Effector memory CD8-positive, alpha-beta T cell (primary cell): ENCODE measurements at places on chromosomes 6 and 20.

- no peak for DNase-seq
These were observed 64.3 kb downstream of the FAM83B start for GRCh38 chr6:54910921-54911320.

GRCh38 chr6:142481466-142481865 lies 179.7 kb downstream of the ADGRG6 start:
- DNase-seq, result no peak

- DNase-seq, result no peak
These were observed 151.5 kb downstream of the PRL start for GRCh38 chr6:22145376-22145775.

DNA sequence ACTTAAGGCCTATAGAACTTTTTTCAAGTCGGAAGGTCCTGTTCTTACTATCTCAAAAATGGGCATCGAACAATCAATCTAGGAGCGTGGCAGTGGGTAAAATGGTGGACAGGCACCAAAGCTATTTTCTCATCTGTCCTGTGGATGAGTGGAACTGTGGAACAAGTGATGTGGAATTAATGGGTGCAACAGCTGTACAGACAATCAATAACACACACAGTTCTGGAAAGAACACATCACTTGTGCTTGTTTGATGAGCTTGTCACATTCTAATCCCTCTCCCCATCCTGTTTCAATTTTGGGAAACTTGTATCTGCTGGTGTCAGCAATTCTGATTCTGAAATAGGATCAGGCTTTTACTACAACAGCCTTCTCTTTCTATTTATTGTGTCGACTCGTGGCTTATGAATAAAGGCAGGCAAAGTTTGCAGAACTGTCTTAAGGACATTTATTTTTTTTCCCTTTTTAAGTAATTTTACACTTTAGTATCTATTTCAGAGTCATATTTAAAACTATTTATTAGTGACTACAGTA lies 11.5 kb downstream of the RBM24 start:
- DNase-seq, result no peak

- no peak for DNase-seq
These were observed 38.3 kb downstream of the METTL24 start for GRCh38 chr6:110319843-110320242.

DNA sequence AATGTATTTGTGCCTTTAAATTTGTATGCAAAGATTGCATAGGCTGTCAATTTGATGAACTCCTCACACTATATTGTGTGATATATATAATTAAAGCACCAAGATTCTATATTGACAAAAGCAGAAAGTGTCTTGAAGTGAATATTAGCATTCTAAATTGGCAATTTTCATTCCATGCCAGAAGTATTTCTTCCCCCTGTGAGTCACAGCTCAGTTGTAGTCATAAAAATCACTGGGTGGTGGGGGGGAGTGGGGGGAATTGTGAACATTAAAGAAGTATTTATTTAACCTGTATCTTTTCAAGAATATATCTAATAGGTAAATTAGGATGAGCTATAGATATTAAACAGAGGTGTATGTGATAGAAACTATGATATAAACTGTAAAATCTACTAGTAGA lies 3.1 kb upstream of the ARMC2 start:
- no peak for DNase-seq

DNA sequence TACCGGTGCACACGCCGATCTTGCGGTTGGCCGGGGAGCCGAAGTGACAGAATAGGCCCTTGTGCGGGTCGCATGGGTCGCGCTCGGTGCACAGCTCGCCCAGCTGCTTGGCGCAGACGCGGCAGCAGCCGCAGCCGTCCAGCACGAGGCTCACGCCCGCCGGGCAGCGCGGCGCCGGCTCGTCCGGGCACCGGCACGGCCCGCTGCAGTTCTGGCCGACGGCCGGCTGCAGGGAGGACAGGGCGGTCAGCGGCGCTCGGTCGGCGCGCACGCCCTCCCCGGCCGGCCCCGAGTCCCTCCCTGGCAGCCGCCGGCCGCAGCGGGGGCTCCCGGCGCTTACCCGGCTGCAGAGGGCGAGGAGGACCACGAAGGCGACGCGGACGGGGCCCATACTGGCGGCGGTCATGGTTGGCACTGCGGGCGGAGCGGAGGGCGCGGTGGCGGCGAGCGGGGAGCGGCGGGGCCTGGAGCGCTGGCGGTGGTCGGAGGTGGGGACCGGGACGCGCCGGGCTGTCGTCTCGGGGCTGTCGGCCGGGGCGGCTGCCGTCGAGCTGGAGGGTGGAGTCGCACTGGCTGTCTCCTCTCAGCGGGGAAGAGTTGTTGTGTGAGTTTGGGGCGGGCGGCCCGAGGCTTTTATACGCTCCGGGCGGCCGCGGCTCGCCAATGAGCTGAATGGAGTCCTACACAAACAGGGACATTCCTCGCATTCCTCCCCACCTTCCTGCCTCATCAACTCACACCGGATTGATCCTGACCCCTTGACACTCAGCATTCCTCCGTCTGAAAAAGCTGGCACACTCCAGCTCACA lies at the start of gene CCN2:
TSS of gene CCN2 (minus strand) at position 606 of the 809 bp plus-strand sequence. CDS start at position 406, 200 bp downstream.
- no peak for DNase-seq

GRCh38 chr6:121780325-121781321 lies 345.2 kb downstream of the GJA1 start:
- no peak for DNase-seq

DNA sequence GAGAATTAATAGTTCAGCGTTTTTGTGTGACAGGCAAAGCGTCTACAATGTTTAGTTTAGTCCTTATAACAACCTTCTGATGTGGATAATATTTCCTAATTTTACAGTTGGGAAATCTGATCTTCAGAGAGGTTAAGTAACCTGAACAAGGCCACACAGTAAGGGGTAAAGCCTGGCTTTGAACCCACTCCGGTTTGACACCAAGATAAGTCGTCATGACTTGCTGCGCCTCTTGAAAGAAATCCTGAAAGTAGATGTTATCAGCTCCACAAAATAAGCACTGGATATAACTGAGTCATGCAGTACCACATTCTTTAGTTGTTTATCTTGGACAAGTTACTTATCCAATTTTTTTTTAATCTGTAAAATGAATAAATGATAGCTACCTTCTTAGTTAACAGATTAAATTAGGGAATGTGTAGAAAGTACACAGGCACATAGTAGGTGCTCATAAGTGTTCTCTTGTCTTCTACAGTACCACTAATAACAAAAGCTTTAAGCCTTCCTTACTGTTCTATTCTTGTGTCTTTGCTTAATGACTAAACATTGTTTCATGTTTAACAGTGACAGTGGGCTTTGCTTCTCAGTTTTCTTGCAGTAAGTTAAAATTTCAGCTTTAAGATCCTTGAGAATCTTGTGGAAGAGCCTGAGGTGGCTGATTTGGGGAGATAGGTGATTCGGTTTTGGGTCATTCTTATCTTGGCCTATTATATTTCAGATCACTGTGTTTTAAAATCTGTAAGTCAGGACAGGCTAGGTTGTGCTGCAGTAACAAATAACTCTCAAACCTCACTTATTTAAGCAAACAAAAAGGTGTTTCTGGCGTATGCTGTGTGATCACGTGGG lies 2.1 kb downstream of the HIVEP1 start:
- DNase-seq, result no peak
